ENCODE measurements at places on chromosomes 5 and 9. TPM values are rescaled to one million over a fixed set of nuclear protein-coding genes. Genes with fewer than 3 reads are reported as not detected.

The KCNV2 gene
- not detected for total RNA-seq

The PHF24 gene
- 0.05 TPM for total RNA-seq

The RABL6 gene
- 138 TPM for total RNA-seq

The SPRY4 gene
- total RNA-seq = 1.9 TPM

The OR1J2 gene
- not detected for total RNA-seq

Measured in A172 (cell line).